ENCODE measurements at places on chromosomes 3 and 15. TPM values are rescaled to one million over a fixed set of nuclear protein-coding genes. Genes with fewer than 3 reads are reported as not detected.

- no peak for DNase-seq
Measured at GRCh38 chr15:35963326-35963725, 417.4 kb upstream of the DPH6 start.

GRCh38 chr3:189883113-189883753 is 237.5 kb downstream of the P3H2 start:
- no peak for DNase-seq

DNA sequence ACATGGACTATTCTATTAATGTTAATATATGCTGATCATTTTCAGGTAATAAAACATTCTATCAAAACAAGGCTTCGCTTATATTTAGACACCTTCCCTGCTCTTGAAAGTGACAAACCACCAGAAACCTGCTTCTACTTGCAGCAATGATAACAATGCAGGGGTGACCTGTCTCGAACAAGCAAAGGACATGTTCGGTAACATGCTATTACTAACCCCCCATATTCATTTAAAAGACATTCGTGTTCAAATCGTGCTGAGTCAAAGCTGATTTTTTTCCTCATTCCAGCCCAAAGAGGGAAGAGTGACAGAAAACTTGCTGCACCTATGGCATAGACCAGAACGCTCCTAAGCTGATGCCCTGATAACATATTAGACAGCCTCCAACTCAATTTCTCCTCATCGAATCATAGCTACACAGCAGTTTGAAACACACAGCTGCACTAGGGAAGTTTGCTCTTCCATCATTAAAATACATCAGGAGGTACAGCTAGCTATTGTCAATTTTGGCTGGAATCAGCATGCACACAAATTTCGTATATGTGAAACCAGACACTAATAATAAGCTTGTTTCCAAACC is 341.5 kb downstream of the FOXP1 start:
- DNase-seq: no peak

SYNPR gene
- total RNA-seq: not detected

DNA sequence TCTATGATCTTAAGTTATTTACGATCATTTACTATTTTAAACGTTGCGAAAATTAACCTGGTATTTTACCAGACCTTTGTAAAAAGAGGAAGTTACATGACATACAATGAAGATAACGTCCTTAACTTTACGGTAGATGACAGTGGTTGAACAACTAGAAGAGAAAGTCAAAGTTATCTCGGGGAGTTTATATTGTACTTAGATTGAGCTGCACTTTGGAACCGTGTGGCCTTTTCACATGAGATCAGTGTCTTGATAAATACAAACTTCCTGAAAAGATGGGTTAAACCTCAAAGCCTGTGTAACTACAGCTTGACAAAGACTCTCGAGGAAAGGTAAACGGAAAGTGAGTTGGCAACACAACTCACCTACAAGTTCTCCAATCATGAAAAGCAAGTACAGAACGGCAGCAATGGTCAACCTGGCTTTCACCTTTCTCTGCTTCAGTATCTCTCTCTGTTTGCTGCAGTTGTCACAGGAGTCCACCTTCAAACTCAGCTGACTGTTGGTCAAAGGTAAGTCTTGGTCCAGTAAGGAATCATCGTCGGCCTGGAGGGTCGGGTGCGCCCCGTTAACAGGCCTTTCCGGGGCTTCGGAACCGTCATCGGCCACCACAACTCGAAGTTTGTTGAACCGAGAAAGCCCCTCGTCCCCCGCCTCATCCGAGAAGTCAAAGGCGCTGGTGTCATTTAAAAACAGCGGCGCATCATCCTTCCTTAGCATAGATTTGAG is 793 bp downstream of the SLC30A4 start:
- DNase-seq: no peak

DNA sequence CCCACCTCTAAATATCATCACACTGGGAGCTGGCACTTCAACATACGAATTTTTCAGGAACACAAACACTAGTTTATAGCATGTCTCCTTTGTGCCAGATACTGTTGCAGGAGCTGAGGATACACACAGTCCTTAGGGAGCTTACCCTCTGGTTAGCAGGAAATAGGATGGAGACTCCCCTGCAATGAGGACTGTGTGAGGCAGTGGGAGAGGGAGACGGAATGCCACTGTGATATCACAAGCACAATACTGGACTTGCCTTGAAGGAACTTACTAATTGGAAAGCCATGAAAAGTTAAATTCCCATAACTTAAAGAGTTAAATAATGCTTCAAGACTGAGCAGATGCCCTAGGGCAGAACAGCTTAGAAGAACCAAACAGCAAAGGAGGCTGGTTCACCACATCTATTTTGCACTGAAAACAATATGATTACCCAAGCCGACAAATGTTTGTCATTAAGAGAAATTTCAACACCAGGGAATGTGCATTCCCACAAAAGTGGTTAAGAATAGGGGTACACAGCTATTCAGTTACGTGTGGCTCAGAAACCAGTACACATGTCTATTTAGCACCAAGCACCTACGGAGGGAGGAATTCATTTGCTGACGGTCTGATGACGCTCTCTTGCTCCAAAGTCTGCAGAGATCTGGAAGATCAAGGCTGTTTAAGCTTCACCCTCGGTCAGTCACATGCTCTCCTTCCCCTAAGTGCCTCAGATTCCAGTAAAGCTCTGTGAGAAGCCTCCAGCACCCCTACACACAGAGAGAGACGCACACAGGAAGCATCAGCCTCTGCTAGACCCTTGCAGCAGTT is 5.2 kb downstream of the TBC1D2B start:
- no peak for DNase-seq

CHRNA7 gene
- total RNA-seq: not detected
